H1 (cell line): ENCODE measurements at places on chromosomes 7 and 10. TPM values are rescaled to one million over a fixed set of nuclear protein-coding genes. Genes with fewer than 3 reads are reported as not detected.

- H3K4me1 ChIP-seq, result no peaks in the 10 kb centered on the region
- no peak overlapping the region for H3K4me3 ChIP-seq
- no peak overlapping the region for H3K27ac ChIP-seq
- no peaks in the 10 kb centered on the region for H3K27me3 ChIP-seq
- DNase-seq, result no peak
These were observed 27.6 kb upstream of the RPA3 start for GRCh38 chr7:7745966-7746365.

The CYP26C1 gene
- 0.21 and 0.28 TPM in 2 replicates for total RNA-seq

- no peak overlapping the region for H3K4me3 ChIP-seq
- no peaks in the 10 kb centered on the region for H3K36me3 ChIP-seq
- no peaks in the 10 kb centered on the region for H3K27me3 ChIP-seq
- H3K4me1 ChIP-seq, result no peaks in the 10 kb centered on the region
- H3K27ac ChIP-seq, result no peak overlapping the region
- DNase-seq, result no peak
These were observed 16.3 kb downstream of the CYP3A4 start for GRCh38 chr7:99767662-99768061.

DNA sequence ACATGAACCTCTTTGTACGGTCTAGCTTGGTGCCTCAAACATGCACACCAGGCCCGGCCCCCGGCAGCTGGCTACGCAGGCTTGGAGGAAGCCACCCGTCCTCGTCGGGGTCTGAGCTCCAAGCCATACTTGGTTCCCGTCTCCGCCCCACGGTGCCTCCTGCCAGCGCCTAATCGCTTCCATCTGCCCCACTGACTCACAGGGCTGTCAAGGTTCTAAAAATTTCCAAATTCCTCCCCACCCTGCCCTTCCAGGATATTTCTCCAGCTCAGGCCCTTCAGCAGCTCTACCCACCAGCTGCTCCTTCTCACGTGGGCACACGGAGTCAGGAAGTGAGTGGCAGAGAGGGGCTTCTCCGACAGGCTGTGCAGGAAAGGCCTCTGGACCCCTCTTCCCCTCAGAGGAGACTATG lies 38.8 kb downstream of the TMEM270 start:
- H3K27me3 ChIP-seq, result no peaks in the 10 kb centered on the region
- H3K4me1 ChIP-seq, result peaks cover 4% of the 10 kb centered on the region
- H3K4me3 ChIP-seq, result no peak overlapping the region
- H3K36me3 ChIP-seq, result no peaks in the 10 kb centered on the region
- no peak overlapping the region for H3K27ac ChIP-seq
- no peak for DNase-seq

The LIPM gene
- not detected in 2 replicates for total RNA-seq

GRCh38 chr7:115962340-115962739 lies 68.2 kb downstream of the TFEC start:
- no peaks in the 10 kb centered on the region for H3K36me3 ChIP-seq
- no peak overlapping the region for H3K4me3 ChIP-seq
- no peak for DNase-seq
- H3K4me1 ChIP-seq, result no peaks in the 10 kb centered on the region
- H3K27ac ChIP-seq, result no peak overlapping the region
- H3K27me3 ChIP-seq, result no peaks in the 10 kb centered on the region

- H3K36me3 ChIP-seq, result no peaks in the 10 kb centered on the region
- no peak for DNase-seq
- H3K27me3 ChIP-seq, result no peaks in the 10 kb centered on the region
- peaks cover 2% of the 10 kb centered on the region for H3K4me1 ChIP-seq
These were observed 235.1 kb downstream of the FOXP2 start for GRCh38 chr7:114649689-114650088.

The MMD2 gene
- not detected in 2 replicates for total RNA-seq

DNA sequence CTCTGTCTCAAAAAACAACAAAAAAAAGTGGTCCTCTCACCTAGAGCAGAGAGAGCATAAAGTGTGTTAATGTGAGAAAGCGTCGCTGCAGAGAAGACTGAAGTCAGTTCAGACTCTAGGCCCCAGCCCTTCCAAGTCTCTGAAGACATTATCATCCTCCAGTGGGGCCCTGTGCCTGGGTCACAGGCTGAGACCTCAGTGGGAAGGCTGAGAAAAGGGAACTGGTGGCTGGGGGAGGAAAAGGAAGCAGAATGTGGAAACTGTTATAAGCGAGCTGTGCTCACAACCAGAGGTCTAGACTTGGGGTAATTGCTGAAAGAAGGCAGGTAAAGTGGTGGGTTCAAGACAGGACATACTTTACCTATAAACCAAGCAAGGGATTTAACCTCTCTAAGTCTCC lies 4.9 kb upstream of the RRP12 start:
- no peak overlapping the region for H3K27ac ChIP-seq
- H3K27me3 ChIP-seq, result no peaks in the 10 kb centered on the region
- no peaks in the 10 kb centered on the region for H3K36me3 ChIP-seq
- 0 out of 2 replicates have a peak, but pooled peaks cover 2% of the 10 kb centered on the region for H3K4me1 ChIP-seq
- no peak for DNase-seq

- no peaks in the 10 kb centered on the region for H3K36me3 ChIP-seq
These were observed 22.0 kb upstream of the HGF start for GRCh38 chr7:81791568-81792518.

The GJD4 gene
- not detected in 2 replicates for total RNA-seq

- no peaks in the 10 kb centered on the region for H3K4me1 ChIP-seq
- no peaks in the 10 kb centered on the region for H3K27me3 ChIP-seq
These were observed 236.2 kb downstream of the DNAJB9 start for GRCh38 chr7:108805808-108806397.

The ENKUR gene
- total RNA-seq, result not detected in 2 replicates

DNA sequence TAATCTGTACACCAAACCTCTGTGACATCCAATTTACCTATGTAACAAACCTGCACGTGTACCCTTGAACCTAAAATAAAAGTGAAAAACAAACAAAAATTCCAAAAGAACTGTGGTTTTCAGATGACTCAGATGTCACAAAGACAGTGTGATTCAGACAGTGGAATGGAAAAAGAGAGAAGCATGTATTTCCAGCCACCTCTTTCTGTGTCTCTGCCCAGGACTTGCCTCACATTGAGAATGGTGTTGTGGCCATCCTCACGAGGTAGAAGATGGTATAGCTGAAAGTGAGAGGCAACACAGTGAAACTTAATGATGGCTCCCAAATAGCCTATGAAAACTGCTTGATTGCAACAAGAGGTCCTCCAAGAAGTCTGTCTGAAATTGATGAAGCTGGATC lies 78.0 kb downstream of the ARL5B start:
- no peak overlapping the region for H3K27ac ChIP-seq
- no peaks in the 10 kb centered on the region for H3K27me3 ChIP-seq
- DNase-seq, result no peak
- H3K36me3 ChIP-seq, result no peaks in the 10 kb centered on the region
- H3K4me1 ChIP-seq, result no peaks in the 10 kb centered on the region
- H3K4me3 ChIP-seq, result no peak overlapping the region

- H3K36me3 ChIP-seq, result no peaks in the 10 kb centered on the region
- H3K27me3 ChIP-seq, result no peaks in the 10 kb centered on the region
- no peak overlapping the region for H3K4me3 ChIP-seq
These were observed 422.4 kb downstream of the PARD3 start for GRCh38 chr10:34392641-34393170.

GRCh38 chr10:70190581-70190980 lies 20.3 kb upstream of the SAR1A start:
- no peak for DNase-seq
- H3K4me1 ChIP-seq, result no peaks in the 10 kb centered on the region
- H3K4me3 ChIP-seq, result no peak overlapping the region

- DNase-seq, result no peak
- H3K27ac ChIP-seq, result no peak overlapping the region
- no peaks in the 10 kb centered on the region for H3K27me3 ChIP-seq
- H3K4me3 ChIP-seq, result no peak overlapping the region
These were observed 73.0 kb upstream of the BMPER start for GRCh38 chr7:33832271-33832721.

DNA sequence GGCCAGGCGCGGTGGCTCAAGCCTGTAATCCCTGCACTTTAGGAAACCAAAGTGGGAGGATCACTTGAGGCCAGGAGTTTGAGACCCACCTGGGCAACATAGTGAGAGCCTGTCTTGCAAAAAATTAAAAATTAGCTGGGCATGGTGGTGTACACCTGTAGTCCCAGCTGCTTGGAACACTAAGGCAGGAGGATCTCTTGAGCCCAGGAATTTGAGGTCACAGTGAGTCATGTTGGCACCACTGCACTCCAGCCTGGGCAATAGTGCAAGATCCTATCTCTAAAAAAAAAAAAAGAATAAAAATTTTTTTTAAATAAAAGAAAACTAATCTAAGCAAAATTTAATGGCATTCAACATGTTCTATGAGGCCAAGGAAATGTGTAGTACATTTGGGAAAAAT lies 44.9 kb upstream of the UBN2 start:
- no peak overlapping the region for H3K4me3 ChIP-seq
- no peak for DNase-seq
- no peaks in the 10 kb centered on the region for H3K27me3 ChIP-seq
- peaks cover 12% of the 10 kb centered on the region for H3K4me1 ChIP-seq
- no peak overlapping the region for H3K27ac ChIP-seq

GRCh38 chr10:11869743-11870460 lies 46.7 kb downstream of the PROSER2 start:
- H3K27ac ChIP-seq, result no peak overlapping the region
- H3K36me3 ChIP-seq, result no peaks in the 10 kb centered on the region
- peak; percentile 67 for DNase-seq
- no peaks in the 10 kb centered on the region for H3K27me3 ChIP-seq

The GPR158 gene
- 0.78 and 0.86 TPM in 2 replicates for total RNA-seq

- no peaks in the 10 kb centered on the region for H3K36me3 ChIP-seq
- peak within 1 kb of the TSS; percentile 92 for H3K4me3 ChIP-seq
- DNase-seq, result no peak
- H3K27me3 ChIP-seq, result peaks cover 16% of the 10 kb centered on the region
- H3K4me1 ChIP-seq, result peaks cover 6% of the 10 kb centered on the region
These were observed at the start of gene UBTD1 for GRCh38 chr10:97498841-97499560. UBTD1 (plus strand) TSS chr10:97498924; CDS start chr10:97499204, 280 bp downstream.

DNA sequence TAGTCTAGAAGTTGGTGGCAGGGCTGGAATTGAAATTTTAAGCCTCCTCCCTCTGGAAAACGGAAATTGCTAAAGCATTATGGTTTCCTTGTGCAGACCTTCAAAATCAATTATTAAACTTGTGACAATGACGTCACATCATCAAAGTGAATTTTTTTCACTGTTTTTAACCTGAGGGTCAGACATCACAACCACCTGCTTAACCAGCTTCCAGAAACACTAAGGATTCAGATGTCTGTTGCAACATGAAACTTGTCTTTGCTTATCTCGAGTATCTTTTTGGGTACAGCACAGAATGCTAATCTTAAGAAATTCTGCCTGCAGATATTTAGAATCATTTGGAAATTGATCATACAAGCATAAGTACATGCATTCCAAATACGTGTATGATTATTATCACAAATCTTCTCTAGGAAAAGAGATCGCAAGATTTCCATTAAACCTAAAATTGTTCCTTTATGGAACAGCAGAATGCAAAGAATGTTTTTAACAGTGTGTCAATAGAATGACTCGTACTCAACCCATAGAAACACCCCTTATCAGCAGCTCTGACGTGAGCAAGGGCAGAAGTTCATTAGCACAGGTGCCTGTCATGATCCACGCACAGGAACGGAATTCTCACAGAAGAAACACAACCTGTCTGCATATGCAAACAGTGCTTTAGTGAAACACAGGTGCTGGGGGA lies 4.1 kb upstream of the GTPBP4 start:
- no peaks in the 10 kb centered on the region; the same call in 1 of the 2 replicates for H3K4me1 ChIP-seq
- H3K36me3 ChIP-seq, result no peaks in the 10 kb centered on the region
- H3K4me3 ChIP-seq, result no peak overlapping the region
- DNase-seq, result no peak

- H3K4me3 ChIP-seq, result no peak overlapping the region
- H3K36me3 ChIP-seq, result peaks cover 6% of the 10 kb centered on the region
- no peak for DNase-seq
- H3K4me1 ChIP-seq, result no peaks in the 10 kb centered on the region
These were observed 42.2 kb downstream of the XPNPEP1 start for GRCh38 chr10:109880886-109881768.

DNA sequence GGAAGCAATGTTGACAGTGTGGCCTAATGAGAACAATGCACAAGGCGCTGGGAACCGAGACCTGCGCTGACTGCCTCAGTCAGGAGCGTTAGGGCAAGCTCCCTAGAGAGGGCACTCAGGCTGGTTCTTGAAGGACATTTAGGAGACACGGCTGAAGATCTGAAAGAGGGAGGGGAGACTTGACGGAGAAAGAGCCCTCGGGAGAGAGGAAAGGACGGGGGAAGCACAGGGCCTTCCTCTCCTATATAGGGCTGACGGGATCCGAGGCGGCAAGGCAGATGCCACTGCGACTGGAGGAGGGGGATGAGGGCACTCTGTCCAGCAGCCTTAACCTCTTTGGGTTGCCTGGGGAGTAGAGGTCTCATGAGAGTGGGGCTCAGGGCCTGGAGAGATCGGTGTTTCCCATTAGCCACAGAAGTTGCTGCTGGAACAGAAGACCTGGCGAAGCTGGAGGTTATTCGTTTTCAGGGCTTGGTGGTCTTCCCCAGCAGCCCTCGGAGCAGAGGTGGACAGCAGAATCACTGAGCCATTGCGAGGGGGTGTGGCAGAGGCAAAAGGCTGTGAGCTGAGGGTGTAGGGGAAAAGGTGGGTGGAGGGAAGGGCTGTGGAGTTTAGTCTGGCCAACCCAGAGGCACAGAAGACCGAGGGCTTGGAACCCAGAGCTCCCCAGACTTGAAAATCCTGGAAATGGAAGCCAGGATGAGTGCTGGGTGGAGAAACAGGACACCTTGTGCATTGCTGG lies 36.0 kb downstream of the CLEC2L start:
- no peak overlapping the region for H3K4me3 ChIP-seq
- no peaks in the 10 kb centered on the region for H3K27me3 ChIP-seq
- H3K27ac ChIP-seq, result no peak overlapping the region

DNA sequence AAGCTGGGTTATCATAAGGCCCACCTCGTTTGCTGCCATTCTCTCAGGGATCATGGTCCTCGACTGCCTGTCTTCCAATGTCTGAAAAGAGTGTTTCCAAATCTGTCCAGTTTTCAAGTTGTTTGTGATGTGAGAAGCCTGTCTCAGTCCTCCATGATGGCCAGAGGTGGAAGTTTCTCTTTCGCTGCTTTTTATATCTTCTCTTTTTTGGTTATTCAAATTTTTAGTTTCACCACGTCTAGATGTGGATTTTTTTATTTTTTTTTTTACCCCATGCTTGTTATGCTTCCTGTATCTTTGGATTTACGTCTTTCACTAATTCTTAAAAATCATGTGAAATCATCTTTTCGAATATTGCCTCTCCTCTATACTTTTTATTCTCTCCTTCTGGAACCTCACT lies 6.1 kb upstream of the RBM33 start:
- DNase-seq, result no peak
- no peak overlapping the region for H3K4me3 ChIP-seq
- H3K4me1 ChIP-seq, result no peaks in the 10 kb centered on the region
- H3K27me3 ChIP-seq, result no peaks in the 10 kb centered on the region
- no peak overlapping the region for H3K27ac ChIP-seq

- H3K4me1 ChIP-seq, result no peaks in the 10 kb centered on the region
- DNase-seq, result no peak
- H3K27ac ChIP-seq, result no peak overlapping the region
- H3K36me3 ChIP-seq, result no peaks in the 10 kb centered on the region
- H3K4me3 ChIP-seq, result no peak overlapping the region
- H3K27me3 ChIP-seq, result no peaks in the 10 kb centered on the region
These were observed 132.1 kb upstream of the CDK6 start for GRCh38 chr7:92968502-92968901.

GRCh38 chr10:132904181-132904813 lies 38.1 kb downstream of the CFAP46 start:
- H3K36me3 ChIP-seq, result no peaks in the 10 kb centered on the region
- no peak overlapping the region for H3K4me3 ChIP-seq
- H3K27me3 ChIP-seq, result no peaks in the 10 kb centered on the region
